ENCODE measurements at places on chromosomes 2 and 18.

DNA sequence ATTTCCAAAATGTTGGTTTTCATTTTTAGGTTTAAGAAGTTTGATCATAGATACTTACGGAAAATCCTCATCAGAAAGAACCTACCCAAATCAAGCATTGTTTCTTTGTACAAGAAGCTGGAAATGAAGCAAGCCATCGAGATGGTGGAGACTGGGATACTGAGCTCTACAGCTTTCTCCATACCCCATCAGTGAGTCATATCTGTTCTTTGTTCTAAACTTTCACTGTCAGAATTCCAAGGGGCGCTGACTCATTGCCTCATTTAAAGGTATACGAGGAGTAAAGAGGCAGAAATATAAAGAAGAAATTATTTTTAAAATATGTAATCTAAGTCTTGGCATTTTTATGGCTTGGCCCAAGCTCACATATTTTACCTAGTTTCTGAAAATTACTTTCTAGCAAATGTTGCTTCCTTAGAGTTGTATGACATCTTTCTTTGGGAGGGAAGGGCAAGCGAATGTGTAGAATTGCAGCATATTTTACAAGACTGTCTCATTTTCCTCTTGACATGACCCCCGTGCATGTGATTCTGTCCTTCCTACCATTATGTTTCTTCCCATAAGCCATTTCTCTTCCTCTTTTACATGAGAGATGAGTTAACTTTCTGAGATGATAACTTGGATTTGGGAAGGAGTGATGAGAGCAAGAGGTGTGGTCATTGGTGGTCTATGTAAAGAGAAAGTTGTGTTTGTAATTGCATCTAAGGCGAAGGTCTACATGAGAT, 41.2 kb downstream of the SLC9A4 start:
- no peak for DNase-seq

DNA sequence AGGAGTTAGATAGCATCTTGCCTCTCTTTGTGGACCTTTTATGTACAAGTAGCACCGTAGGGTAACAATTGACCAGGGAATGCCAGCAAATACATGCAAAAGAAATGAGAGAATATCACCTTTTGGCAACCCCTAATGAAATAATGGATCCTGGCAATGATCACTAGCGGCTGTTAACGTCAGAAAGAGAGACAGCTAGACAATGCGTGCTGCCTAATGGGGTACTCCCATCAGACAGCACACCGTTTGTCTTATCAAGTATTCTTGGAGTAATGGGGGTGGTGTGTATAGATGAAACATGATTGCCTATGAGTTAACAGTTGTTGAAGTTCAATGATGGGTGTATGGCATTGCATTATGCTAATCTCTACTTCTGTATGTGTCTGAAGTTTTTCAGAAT, 1.6 kb downstream of the ELAC1 start:
- no peak for DNase-seq

DNA sequence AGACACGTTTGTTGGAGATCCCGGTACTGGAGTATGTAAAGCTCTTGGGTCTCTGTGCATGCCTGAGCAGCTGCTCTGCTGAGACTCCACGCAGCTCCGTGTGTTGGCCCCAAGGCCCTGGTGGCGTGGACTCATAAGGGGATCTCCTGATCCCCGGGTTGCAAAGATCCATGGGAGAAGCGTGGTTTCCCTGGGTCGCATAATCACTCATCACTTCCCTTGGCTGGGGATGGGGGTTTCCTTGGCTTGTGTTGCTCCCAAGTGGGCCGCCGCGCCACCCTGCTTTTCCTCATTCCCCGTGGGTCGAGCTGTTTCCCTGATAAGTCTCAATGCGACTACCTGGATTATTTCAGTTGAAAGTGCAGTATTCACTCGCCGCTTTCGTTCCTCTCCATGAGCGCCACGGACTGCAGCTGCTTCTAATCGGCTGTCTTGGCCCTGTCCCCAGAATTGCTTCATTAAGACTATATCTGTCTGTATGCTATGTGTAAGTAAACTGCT, 76.0 kb downstream of the EPC2 start:
- DNase-seq = no peak

GRCh38 chr2:9753276-9753600, 90.0 kb upstream of the TAF1B start:
- no peak for DNase-seq

- no peak for DNase-seq
Observed at GRCh38 chr18:76715012-76715610, 107.2 kb upstream of the ZNF236 start.

DNA sequence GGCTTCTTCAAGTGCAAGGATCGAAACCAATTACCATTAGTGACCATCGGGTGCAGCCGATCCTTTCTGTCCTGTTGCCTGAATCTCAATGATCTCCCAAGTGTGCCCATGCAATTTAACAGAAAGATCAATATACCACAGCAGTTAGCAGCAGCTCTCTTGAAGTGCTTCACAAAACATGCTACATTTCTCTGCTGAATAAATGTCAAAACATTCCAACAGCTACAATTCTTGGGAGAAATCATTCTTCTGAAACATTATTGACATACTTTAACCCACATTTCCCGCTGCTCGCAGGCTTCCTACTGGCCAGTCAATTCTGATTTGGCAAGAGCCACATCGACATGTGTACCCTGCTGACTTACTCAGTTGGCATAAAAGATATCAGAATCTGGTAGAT, 907.7 kb downstream of the TMEM182 start:
- DNase-seq = no peak

DNA sequence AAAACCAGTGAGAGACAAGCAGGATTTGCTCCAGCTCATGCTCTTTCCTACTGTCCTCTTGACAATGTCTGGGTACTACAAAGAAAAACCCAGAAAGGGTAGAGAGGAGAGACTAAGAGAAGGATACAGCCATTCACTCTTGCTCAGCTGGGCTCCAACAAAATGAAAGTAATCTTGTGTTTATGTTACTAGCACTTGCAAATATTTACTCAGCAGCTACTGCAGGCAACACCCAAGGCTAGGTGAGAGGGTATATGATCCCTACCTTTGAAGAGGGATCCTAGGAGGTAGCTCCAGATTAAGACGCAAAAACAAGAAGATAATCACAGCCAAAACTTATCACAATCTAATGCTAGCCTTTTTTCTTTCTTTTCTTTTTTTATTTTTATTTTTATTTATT, 329.6 kb upstream of the ACVR2A start:
- no peak for DNase-seq

DNA sequence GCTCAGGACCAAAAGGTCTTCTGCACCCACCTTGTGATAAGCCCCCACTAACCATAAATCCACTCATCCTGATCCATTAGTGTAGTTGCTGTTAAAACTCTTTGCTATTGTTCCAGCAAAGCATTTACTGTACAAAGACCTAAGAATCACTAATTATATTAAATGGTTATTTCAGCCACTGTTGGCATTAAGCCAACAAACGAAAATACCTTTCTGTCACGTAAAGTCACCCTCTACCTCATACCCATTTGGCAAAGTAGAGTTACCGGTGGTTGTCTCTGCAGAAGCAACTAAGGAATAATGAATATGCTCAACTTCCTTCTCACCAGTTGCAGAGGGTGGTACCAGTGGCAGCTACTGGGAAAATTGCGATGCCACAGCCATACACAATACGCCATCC, 224.5 kb downstream of the SP3 start:
- no peak for DNase-seq

DNA sequence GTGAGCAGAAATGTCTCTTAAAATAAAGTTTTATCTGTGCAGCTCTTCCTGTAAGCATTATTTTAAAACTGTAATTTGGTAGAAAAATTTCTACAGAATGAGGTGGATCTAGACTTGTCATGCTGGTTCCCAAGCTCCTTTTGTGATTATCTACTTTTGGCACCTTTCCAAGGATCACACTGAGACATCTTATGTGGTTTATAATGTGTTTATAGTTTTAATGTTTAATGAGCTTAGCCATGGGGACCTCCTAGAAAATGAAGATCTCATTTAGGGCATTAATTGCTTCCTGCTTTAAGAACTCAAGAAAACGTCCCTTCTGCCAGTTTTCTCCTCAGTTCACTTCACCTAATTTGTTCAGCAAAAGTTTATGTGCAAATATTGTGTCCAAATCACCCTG, 468.4 kb downstream of the SUCLG1 start:
- DNase-seq = no peak

- DNase-seq = peak; percentile 67
Observed at GRCh38 chr18:21110713-21111345, 784 bp downstream of the ROCK1 start.

GRCh38 chr2:229725716-229726574, 11.6 kb upstream of the DNER start:
- DNase-seq = no peak

DNA sequence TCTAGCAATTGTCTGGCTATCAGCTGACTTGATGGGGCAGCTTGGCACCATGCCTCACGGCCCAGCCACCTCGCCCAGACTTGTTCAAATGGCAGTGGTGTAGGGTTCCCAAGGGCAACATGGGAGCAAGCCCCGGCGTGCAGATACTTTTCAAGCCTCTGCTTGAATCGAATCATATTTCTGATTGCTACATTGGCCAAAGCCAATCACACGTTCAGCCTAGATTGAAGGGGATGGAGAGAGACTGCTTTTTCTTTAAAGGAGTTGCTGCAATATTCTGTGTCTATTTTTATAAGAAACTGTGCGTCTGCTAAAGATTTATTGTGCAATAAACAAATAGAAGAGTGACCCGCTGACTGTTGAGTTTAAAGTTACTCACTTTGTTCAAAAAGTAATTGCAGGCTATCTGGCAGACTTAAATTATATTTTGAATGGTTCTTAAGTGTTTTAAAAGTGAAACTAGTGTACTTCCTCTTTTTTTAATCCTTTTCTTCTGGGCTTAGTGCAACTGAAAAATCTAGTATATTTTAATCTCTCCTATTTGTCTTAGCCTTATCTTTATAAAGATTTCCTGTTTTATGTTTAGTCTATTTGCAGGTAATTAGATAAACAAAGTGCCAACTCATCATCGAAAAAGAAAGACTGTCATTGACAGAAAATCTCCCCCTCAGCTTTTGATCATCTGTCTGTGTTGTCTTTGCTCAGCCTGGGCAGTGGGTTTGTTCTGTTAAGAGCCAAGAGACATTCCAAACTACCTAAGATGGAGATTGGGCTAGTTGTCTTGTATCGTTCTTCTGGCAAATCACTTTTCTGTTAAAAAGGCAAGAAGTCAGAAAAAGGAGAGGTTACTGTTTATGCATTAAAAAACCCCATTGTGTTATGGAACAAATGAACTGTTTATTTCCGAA, 156.1 kb downstream of the TPGS2 start:
- DNase-seq = no peak

Data from anterior cingulate cortex (tissue), 58 donors.